ENCODE measurements at places on chromosomes 1 and 21. TPM values are rescaled to one million over a fixed set of nuclear protein-coding genes. Genes with fewer than 3 reads are reported as not detected.
A peak's percentile ranks its signal among the peaks of the same experiment; 100 is the strongest.

DNA sequence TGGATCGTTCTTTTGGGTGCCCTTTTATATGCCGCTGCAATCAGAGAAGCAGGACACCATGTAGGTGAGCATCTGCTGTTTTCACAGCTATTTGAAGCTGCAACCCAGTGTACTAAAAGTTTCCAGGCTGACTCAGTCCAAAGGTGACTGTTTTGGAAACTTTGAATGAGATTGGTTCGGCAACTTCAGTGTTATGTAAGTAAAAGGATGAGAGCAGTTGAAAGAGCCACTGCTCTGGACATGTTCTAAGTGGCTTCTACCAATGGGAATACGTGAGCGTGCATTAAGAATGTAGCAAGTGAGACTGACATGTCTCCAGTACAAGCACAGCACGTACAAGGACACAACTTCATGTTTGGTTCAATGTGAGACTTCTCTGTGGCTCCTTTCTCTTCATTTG, 55.6 kb downstream of the DDR2 start:
- H3K27me3 ChIP-seq, result no peaks in the 10 kb centered on the region
- H3K27ac ChIP-seq, result no peak overlapping the region
- H3K4me3 ChIP-seq, result no peak overlapping the region
- DNase-seq, result no peak
- H3K36me3 ChIP-seq, result no peaks in the 10 kb centered on the region

GRCh38 chr1:225259542-225259941, 168.3 kb downstream of the LBR start:
- H3K4me1 ChIP-seq, result no peaks in the 10 kb centered on the region
- DNase-seq, result no peak
- no peak overlapping the region for H3K27ac ChIP-seq
- no peaks in the 10 kb centered on the region for H3K36me3 ChIP-seq

DNA sequence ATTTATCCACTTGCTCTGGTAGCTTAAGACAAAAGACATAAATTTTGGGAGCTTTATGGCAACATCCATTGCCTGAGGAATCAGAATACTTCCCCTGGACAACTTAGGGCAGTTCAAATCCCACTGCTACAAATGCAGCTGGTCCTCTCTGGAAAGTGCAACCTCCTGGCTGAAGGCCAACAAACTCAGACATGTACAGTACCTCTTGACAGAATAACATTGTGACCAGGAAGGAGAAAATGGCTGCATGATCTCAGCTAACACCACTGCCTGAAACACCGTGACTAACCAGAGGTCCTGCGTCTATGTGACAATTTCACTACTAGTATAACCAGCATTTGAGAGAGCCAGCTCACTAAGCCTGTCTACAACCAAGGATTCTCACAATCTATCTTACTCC, 218.9 kb downstream of the CRB1 start:
- no peaks in the 10 kb centered on the region for H3K36me3 ChIP-seq
- H3K4me1 ChIP-seq, result no peaks in the 10 kb centered on the region
- no peak overlapping the region for H3K27ac ChIP-seq
- no peak for DNase-seq
- no peak overlapping the region for H3K4me3 ChIP-seq
- H3K27me3 ChIP-seq, result no peaks in the 10 kb centered on the region

DNA sequence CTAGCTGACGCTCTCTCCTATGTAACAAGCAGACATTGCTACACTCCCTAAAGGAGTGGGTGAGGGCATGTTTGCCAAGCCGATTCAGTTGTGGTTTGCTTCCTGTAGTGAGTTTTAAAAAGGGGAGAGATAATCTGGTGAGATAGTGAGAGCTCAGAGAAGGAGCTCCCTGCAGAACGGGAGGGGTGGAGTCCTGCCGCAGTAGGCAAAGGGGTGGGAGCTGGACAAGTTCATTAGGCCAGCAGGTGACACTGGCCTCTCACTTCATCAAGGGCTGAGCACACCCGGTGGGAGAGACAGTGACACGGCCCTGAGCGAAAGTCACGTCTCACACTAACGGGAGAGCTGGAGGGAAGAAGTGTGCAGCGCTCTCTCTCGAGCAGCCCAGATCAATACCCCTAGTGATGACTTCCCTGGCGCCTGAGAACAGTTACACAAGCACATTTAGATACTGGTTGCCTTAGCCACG, 144.0 kb upstream of the CD34 start:
- no peaks in the 10 kb centered on the region for H3K4me1 ChIP-seq
- DNase-seq, result no peak
- no peaks in the 10 kb centered on the region for H3K27me3 ChIP-seq
- no peak overlapping the region for H3K27ac ChIP-seq

GRCh38 chr21:32099812-32100416, 178.9 kb downstream of the MIS18A start:
- no peaks in the 10 kb centered on the region for H3K36me3 ChIP-seq
- no peak overlapping the region for H3K27ac ChIP-seq
- H3K4me3 ChIP-seq, result no peak overlapping the region
- no peaks in the 10 kb centered on the region for H3K27me3 ChIP-seq
- no peaks in the 10 kb centered on the region for H3K4me1 ChIP-seq

Gene REN
- total RNA-seq, result 0.81 TPM

Gene VANGL1
- total RNA-seq, result 10.4 TPM

Gene S100A9
- total RNA-seq, result 418 TPM

Gene F11R
- total RNA-seq, result 167 TPM

DNA sequence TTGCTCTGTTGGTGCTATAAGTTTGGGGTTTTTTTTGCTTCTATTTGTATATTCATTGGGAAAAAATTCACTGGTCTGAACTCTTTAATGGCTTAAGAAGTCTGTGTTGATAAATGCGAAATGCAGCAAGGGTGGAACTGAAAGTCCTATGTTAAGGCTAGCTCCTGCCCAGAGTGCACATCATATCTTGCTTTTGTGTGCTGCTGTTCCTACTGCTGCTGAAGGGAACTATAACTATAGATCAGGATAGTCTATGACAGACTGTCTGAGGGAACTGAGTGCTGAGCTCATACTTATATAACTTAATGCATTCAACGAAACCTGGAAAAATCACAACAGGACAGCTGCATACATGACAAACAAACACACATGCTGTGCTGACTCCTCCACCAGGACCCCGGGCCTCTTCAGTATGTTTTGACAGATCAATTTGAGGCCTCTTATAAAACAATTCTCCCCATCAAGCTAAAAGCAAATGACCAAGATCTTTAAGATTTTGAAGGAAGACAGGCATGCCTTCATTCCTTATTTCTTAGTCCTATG, 1031.5 kb upstream of the ADGRL2 start:
- no peaks in the 10 kb centered on the region for H3K27me3 ChIP-seq
- no peaks in the 10 kb centered on the region for H3K36me3 ChIP-seq
- no peaks in the 10 kb centered on the region for H3K4me1 ChIP-seq
- DNase-seq, result no peak
- H3K27ac ChIP-seq, result no peak overlapping the region
- no peak overlapping the region for H3K4me3 ChIP-seq

- H3K4me3 ChIP-seq, result no peak overlapping the region
- no peaks in the 10 kb centered on the region for H3K4me1 ChIP-seq
- no peaks in the 10 kb centered on the region for H3K36me3 ChIP-seq
- no peak overlapping the region for H3K27ac ChIP-seq
- no peaks in the 10 kb centered on the region for H3K27me3 ChIP-seq
Observed at GRCh38 chr1:22222723-22223122, 79.8 kb upstream of the WNT4 start.

DNA sequence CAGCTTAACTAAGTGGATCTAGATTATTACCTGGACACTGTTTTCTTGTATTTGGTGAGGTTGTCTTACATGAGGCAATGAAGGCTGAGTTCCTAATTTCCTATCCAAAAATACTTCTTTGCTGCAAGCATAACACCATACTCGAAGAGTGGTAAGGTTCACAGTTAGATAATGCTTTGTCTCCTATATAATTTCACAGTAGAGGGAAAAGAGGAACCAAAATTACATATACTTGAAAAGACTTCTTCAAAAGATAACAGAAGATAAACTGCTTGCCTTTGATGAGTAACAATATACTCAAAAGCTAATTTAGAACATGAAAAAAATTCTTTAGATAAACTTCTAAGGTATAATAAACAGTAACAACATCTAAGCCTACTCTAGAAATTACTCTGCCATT, 20.4 kb downstream of the USP33 start:
- H3K27ac ChIP-seq, result no peak overlapping the region
- H3K36me3 ChIP-seq, result peaks cover 43% of the 10 kb centered on the region
- H3K27me3 ChIP-seq, result no peaks in the 10 kb centered on the region
- DNase-seq, result no peak
- H3K4me3 ChIP-seq, result no peak overlapping the region
- H3K4me1 ChIP-seq, result no peaks in the 10 kb centered on the region

- H3K27me3 ChIP-seq, result no peaks in the 10 kb centered on the region
- no peaks in the 10 kb centered on the region for H3K36me3 ChIP-seq
- H3K4me1 ChIP-seq, result peaks cover 11% of the 10 kb centered on the region
- H3K27ac ChIP-seq, result peak overlapping the region; percentile 82
Observed at GRCh38 chr21:45551316-45551715, 9.1 kb upstream of the SLC19A1 start.

- peaks cover 2% of the 10 kb centered on the region for H3K4me1 ChIP-seq
- H3K27ac ChIP-seq, result no peak overlapping the region
- no peaks in the 10 kb centered on the region for H3K27me3 ChIP-seq
- no peak for DNase-seq
- H3K36me3 ChIP-seq, result no peaks in the 10 kb centered on the region
Observed at GRCh38 chr1:112332176-112333150, 63.6 kb upstream of the CTTNBP2NL start.

- no peak overlapping the region for H3K4me3 ChIP-seq
- H3K27me3 ChIP-seq, result no peaks in the 10 kb centered on the region
- H3K36me3 ChIP-seq, result peaks cover 7% of the 10 kb centered on the region
- DNase-seq, result no peak
Observed at GRCh38 chr1:231218078-231218477, 22.9 kb upstream of the GNPAT start.

Gene TUT4
- total RNA-seq, result 44.2 TPM

- H3K27ac ChIP-seq, result peak overlapping the region; percentile 38
- no peaks in the 10 kb centered on the region for H3K4me1 ChIP-seq
- no peak overlapping the region for H3K4me3 ChIP-seq
- H3K36me3 ChIP-seq, result no peaks in the 10 kb centered on the region
Observed at GRCh38 chr1:81432059-81432458, 368.7 kb upstream of the ADGRL2 start.

- no peak overlapping the region for H3K27ac ChIP-seq
- DNase-seq, result no peak
- H3K27me3 ChIP-seq, result no peaks in the 10 kb centered on the region
- no peak overlapping the region for H3K4me3 ChIP-seq
Observed at GRCh38 chr1:1328254-1328653, 2.8 kb upstream of the TAS1R3 start.

DNA sequence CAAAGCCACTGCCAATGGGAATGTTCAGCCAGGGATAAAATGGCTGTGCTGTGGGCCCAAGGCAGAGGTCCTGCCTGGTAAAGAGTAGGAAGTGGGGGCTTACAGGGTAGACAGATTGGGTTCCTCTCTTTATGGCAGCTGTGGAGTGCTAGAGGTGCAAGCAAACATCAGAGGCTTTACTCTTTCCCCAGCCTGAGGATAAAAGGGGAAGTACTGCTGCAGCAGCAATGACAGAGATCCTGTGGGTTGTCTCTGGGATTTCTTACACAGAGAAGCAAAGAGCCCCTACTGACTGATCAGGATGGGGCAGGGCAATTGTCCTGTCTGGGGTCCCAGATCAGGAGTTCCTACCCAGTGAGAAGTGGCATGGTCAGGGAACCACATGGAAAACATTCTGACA, 54.2 kb downstream of the DRAM2 start:
- no peak overlapping the region for H3K4me3 ChIP-seq
- H3K27ac ChIP-seq, result no peak overlapping the region
- H3K27me3 ChIP-seq, result no peaks in the 10 kb centered on the region
- DNase-seq, result no peak
- no peaks in the 10 kb centered on the region for H3K36me3 ChIP-seq
- H3K4me1 ChIP-seq, result no peaks in the 10 kb centered on the region
